ENCODE measurements at places on chromosomes 7 and 10.
A peak's percentile ranks its signal among the peaks of the same experiment; 100 is the strongest.

DNA sequence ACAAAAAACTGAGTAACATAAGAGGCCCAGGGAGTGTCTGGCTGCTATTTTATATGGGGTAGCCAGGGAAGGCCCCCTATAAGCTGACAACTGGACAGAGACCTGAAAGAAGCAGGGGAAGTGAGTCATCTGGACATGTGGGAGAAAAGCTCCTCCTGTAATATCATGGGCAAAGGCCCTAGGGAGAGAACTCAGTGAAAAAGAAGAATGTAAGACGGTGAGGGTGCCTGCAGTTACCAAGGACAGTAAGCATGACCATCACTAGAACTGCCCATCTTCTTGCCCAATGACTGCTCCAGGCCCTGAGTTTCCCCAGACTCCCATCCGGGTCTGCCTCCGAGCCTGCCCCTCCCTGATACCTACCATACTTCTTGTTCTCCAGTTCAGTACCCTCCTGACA, 2.3 kb downstream of the ELMO1 start:
- DNase-seq = no peak

GRCh38 chr7:134351424-134351823, 34.7 kb upstream of the SLC35B4 start:
- DNase-seq = no peak

DNA sequence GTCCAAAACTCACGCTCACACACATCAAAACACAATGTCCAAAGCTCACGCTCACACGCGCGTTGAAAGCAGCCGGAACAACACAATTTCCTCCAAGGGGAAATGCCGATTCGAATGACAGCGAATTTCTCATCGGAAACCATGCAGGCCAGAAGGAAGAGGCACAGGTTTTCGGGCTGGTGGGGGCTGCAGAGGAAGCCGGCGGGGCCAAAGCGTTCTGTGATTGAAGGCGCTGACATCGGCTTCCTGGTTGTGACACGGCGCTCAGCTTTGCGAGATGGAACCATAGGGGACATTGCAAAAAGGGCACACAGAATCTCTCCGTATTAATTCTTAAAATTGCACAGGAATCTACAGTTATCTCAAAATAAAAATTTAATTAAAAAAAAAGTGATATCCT, 61.3 kb downstream of the FOXL3 start:
- DNase-seq = peak; percentile 50

- no peak for DNase-seq
Measured at GRCh38 chr7:26688388-26688787, 176.0 kb downstream of the SKAP2 start.

GRCh38 chr10:124658591-124659242, 85.5 kb downstream of the FAM53B start:
- no peak for DNase-seq

DNA sequence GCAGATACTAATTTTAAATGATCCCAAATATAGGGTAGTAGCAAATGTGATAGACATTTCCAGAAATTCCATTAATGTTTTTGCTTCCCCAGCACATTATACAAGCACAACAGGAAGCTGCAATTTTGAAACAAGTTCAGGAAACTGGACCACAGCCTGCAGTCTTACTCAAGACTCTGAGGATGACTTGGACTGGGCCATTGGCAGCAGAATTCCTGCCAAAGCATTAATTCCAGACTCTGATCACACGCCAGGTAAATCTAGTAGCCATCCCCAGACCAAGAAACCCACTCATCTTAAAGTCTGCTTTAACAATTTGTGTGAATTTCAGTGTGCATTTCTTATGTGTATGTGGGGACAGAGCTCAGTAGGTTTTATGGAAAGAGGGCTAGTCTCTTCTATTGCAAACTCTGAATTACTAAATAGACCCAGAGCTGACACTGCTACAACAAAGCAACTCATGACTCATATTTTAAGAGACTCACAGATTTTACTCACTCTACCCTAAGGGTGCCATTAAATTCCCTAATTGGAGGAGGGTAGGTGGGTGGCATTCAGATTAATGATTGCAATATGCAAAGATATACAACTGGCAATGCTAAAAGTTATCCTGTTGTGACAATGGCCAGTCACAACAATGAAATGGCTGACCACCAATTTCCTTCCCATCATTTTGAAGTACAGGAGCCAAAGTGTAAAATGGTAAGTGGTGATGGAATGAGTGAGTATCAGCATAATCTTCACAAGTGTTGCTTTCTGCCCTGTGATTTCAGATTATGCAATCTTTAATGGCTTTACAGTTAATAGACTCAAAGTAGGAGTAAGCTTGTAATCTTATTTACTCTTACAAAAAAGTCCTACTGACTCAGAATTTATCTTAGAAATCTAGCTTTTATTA, 317.6 kb upstream of the PLXDC2 start:
- DNase-seq = no peak

- DNase-seq = no peak
Measured at GRCh38 chr10:102003541-102003940, 52.4 kb downstream of the ARMH3 start.

GRCh38 chr7:122118757-122119156, 25.3 kb downstream of the AASS start:
- no peak for DNase-seq

DNA sequence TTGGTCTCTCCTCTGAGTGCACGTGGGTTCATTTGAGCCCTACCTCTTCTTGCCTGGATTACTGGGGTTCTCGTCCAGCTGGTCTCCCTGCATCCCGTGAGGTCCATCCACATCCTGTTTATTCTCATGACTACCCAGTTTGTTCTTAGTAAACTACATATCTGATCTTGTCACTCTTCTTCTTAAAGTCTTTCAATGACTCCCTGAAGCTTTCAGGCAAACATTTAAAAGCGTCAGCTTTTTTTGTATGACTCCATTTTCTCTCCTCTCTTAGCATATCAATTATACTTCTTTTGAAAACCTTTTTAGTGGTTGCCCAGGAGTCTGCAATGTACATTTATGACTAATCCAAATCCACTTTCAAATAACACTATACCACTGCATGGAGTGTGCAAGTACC, 7.5 kb downstream of the SFXN2 start:
- DNase-seq = no peak

- no peak for DNase-seq
Measured at GRCh38 chr10:93954726-93955363, 38.9 kb upstream of the PLCE1 start.

DNA sequence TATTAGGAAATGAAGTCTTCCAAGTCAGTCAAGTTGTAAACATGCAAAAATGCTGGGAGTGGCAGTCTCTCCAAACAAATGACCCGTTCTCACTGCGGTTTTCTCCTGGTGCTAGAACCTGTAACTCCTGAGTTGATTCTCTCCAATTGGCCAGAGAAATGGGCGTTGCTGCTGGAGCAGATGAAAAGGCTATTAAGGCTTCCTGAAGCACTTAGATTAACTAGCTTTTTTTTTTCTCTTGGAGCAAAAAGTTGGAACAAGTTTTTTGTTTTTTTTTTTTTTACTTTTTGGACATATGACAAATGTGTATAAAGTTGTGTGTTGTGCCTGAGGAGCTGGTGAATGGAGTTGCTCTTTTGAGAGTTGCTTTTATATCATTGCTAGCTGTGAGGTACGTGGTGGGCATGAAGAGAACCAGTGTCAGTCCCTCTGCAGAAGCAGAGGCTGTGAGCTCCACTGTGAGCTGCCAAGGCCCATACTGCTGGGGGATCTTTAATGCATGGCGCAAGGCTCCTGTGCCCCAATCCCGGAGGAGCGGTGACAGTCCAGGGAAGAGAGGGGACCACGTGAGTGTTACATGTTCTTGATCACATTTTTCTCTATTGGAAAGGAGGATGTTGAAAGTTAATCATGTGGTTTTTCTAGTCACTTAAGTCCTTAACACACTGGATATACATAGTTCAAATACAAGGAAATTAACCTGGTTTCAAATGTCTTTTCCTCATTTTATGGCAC, 393.6 kb upstream of the GALNT17 start:
- no peak for DNase-seq

DNA sequence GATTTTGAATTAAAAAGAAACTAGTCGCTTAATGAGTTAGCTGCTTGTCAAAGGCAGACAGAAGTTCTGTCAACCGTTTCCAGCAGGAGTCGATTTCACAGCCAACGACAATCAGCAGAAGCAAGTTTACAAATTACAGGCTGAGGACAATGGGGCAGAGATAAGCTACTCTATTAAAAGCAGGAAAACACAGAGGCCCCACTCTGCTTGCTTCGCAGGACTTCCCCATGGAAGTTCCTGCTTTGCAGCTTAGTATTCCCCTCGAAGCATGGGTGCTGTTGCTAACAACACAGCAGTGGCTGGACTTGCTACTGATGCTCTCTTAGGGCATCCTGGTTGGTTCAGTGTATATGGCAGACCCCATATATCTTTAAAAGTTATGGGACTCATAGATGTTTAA, 50.8 kb upstream of the KLF6 start:
- no peak for DNase-seq

Data from activated T-helper 1 cell treated with Interleukin-2 at 50 U/mL for 16 hours (primary cell).